ENCODE measurements at places on chromosomes 4 and X.

- DNase-seq = no peak
Measured at GRCh38 chrX:148185631-148186030, 204.5 kb downstream of the FMR1NB start.

DNA sequence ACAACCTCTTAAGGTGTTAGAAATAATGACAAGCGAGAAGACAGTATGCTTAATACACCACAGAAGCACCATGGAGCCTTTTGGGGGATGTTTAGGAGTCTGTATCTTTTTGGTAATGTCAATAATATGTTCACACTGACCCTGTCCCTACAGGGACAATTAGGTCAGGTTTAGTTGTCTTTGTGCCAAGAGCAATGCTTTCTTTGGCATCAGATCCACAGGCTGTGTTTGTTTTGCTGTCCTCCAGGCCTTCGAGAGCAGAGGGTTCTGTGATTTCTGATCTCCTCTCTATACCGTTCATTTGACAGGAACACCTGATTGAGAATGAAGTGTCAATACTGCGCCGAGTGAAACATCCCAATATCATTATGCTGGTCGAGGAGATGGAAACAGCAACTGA lies 153.8 kb downstream of the DCLK2 start:
- DNase-seq = no peak

DNA sequence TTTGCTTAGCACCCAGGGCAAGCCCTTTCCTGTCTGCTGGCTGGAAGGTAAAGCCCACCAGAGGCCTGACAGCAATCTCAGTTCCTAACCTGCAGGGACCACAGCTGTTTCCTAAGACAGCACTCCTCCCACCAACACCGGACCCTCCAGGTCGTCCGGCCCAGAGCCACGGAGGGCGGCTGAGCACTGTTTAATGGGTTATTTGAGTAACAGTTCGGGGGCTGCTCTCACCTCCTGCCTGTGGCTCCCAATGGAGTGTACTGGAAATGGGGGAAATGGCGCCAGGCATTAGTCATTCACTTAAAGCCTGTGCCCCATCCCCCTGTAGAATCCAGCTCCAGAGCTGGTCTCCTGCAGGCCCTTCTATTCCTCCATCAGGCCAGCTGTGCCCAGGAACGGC lies 81.6 kb upstream of the ADRA2C start:
- no peak for DNase-seq

DNA sequence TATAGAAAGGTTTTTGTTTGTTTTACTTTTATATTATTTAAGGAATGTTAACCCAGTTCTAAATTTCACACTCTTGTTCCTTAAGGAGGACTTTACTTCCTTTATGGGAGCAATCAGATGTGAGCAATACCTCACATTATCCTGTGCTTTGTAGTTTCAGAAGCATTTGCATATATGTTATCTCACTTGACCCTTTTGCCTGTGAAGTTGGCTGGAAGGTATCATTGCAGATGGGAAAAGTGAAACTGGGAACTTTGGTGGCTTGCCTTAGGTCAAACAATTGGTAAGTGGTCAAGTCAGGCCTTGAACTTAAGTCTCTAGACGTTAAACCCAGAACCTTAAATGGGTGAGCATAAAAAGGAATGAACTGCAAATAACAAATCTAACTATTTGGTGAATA lies 90.6 kb downstream of the AREG start:
- no peak for DNase-seq

DNA sequence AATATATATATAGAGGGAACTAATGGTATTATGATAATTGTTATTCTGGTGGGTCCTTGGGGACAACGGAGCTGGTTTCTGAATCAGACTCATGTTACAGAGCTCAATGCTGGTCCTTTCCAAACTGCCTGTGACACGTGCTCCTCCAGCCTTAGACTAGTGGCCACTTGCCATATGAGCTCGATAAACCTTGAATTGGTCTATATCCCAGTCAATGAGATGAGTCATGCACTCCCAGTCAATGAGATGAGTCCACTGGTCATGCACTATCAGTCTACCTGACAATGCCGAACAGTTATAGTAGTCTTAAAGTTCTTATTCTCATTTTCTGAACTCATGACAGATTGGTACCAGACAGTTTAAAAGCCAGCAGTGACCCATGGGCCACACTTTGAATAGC lies 325.2 kb downstream of the LDB2 start:
- DNase-seq = no peak

DNA sequence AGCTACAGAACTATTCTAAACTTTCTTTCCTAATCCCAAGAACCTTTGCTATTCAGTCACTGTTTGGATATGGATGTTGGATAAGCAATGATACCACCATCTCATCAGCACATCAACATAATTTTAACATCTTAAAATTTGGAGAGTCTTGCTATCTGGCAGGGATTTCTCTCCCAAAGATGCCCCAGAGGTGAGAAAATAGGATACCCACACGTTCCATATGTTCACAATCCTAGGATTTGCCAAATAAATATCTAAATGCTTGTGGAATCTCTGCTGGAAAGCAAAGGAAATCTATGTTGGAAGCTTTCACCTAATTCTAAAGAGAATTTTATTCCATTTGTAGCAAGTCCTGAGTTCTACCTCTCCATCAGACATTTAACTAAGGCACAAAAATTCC lies 24.4 kb downstream of the SOWAHB start:
- DNase-seq = no peak

- no peak for DNase-seq
Measured at GRCh38 chr4:2401610-2401983, 16.8 kb downstream of the ZFYVE28 start.

DNA sequence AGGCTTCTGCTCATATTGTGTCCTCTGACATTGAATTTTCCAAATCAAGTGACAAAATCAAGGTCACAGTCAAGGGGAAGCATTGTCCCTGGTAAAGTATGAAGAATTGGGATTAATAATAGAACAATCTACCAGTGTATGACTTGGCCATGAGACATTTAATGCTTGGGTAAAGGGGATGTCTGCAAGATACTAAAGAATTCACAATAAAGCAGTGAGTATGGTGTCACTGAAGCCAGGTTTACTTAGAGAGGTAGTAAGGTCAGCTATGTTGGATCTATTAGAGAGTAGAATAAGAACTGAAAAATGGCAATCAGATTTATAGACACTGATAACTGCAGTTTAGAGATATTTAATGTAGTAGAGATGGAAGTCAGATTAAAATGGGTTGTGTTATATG lies 349.2 kb downstream of the BMPR1B start:
- no peak for DNase-seq

DNA sequence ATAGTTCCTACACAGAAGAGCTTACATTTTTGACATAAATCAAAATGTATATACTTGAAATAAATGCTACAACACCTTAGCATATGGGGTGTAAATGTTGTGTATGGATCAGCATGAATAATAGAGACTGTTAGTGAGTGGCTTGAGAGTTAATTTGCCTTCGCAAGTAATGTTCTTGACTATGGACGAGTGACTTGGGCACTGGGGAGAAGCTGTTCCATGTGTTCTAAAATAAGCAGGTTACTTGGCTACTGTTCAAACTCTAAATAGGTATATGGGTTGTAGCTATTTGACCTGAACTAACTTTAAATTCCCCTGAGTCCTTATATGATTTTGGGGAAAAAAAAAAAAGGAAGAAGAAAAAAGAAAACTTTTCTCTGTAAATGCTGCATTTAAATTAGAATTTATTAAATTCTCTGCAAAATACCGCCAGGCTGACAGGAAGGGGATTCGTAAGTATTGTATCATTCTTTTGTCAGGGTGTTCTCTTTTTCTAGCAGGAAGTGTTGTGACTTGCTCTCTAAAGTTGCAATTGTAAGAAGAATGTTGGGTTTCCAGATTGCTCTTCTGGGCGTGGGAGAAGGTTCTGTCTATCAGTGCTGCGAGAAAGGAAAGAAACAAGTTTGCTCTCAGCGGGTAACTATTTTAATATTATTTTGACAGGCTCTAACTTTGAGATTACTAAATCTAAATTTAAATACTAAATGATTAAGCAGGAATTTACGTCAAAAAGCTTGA lies 32.2 kb downstream of the PLS3 start:
- no peak for DNase-seq

- DNase-seq = no peak
Measured at GRCh38 chr4:41178372-41179370, 35.7 kb downstream of the APBB2 start.

DNA sequence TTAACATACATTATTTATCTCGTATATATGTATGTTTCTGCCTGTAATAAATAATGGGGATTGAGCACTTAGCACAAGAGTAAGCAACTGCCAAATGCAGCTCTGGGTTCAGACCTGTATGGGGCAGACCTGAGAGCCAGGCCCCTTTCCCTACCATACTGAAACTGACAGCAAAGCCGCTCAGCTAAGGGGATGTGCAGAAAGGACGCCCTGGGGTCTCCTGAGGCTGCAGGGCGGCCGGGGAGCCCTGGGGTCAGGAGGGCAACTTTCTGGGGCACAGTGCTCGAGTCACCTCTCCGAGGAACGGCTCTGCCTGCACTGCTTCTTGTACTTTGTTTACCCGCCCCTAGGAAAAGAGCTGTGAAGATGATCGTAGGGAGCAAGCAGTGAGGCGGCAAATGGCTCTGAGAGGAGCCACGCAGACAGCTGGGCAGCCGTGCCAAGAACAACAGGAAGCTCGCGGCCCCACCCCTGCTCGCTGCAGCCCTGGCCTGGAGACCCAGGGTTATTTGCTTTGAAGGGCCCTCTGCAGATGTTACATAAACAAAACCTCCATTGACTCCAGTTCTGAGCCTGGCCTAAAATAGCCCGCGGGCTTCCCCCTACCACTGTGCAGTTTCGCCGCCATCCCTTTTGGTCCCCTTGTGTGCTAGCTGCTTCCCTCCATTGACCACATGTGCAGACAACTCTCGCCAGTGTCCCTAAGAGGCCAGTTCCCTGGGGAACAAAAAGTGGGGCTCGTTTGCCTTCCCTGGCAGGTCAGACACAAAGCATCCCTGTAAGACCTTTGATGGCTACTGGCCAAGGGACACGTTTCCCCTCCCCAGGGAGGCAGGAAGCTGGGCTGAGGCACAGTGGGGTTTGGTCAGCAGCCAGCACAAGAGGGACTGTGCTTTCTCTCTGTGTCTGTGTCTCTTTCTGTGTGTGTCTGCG lies 111.3 kb upstream of the LNX1 start:
- no peak for DNase-seq

- DNase-seq = peak; percentile 23
Measured at GRCh38 chrX:46325312-46325877, 219.8 kb downstream of the ZNF674 start.

- no peak for DNase-seq
Measured at GRCh38 chr4:141719585-141719984, 83.2 kb downstream of the IL15 start.

- DNase-seq = no peak
Measured at GRCh38 chrX:63758011-63758410, 27.0 kb downstream of the ARHGEF9 start.

DNA sequence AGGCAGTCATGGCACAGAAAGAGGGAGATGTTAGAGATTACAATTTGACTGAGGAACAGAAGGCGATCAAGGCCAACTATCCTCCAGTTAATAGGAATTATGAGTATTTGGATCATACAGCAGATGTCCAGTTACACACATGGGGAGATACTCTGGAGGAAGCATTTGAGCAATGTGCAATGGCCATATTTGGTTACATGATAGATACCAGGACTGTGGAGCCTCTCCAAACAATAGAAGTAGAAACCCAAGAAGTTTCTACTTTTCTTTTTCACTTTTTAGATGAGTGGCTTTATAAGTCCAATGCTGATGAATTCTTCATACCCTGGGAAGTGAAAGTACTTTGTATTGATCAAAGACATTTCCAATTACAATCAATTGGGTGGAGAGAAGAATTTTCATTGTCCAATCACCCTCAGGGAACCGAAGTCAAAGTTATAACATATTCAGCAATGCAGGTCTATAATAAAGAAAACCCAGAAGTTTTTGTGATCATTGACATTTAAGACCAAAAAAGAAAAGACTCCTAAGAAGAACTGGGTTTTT lies 139.1 kb downstream of the MAB21L2 start:
- DNase-seq = no peak

DNA sequence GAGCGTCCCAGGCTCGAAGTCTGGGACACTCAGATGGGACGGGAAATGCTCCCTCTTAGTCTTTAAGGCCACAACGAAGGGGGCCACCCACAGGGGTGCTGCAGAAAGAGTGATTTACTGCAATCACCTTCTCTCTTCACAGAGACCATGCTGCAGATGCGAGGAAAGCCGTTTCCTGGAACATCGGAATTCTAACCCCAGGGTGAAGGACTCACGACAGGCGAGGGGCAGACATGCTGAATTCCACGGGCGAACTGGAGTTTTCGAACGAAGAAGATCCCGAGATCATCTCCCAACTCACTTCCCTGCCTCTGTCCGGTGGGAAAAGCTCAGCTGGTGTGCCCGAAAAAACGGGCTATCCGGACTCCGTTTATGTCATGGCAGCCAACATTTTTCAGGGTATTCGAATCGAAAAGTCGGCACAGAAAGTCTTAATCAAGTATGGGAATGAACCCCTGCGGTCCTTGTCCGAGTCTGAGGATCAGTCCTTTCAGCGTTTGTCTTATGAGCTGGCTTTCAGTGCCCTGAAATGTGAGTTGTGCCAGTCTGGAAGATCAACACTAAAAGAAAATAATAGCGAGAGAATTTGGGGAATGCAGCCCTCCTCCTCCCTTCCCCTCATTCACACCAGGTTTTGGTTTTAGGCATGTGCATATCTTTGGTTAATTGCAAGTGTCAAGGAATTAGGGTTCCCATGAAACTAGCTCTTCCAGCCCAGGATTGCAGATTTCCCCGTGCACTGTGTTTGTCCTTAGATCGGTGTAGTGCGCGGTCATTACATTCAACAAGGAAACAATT lies 905 bp downstream of the NSUN7 start:
- no peak for DNase-seq

DNA sequence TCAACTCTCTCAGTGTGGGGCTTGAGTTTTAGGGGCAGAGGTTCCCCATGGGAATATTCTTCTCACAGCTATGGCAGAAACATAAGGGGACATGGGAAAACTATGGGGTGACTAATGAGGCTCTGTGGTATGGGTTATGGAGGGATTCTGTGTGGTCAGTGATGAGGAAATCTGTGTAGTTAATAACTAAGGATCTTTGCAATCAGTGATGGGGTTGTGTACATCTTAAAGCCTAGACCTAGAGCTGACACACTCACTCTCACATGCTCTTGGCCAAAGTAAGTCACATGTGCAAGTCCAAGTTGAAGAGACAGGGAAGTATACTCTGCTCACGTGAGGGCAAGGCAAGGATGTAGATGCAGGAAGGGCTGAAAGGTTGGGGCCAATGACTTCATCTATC lies 86.4 kb upstream of the UXT start:
- DNase-seq = no peak

DNA sequence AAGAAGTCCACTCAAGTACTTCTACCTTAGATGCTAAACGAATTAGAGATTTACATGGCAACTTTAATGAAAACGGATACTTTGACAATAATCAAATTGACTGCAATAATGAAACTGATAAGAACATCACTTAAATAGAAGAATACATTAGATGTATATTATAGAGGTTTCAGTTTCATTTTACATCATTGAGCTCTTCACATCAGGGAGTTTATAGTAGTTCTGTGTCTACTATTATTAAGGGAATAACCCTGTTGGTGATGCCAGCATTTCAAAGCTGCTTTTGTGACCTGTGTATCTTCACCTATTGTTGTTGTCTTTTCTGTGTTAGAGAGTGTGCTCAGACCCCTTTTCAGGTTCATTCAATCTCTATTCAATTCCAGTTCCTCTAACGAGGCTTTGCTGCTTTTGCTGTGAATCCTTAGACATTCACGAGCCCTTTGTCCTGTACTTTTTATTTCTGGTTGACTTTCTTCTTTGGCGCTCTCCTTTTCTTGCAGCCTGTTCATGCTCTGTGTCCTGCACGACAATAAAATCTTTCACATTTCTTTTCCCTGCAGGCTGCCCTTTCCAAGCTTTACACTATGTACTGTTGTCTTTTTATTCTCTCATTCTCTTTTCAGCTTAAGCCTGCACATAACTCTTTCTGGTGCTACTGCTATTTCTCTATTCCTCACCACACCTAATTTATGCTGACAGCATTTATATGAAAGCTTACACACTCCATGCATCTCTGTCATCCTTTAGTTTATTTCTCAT lies 232.1 kb downstream of the CPE start:
- no peak for DNase-seq

All from activated naive CD8-positive, alpha-beta T cell treated with anti-CD3 and anti-CD28 coated beads, Interleukin-2, amount 50 U/mL, for 16 hours (primary cell).